Stimulated activated CD4-positive, alpha-beta T cell treated with anti-CD3 and anti-CD28 coated beads, Interleukin-1b, Interleukin-23, amount 100 ng/mL, for 4 hours (primary cell): ENCODE measurements at places on chromosomes 5 and 9.

DNA sequence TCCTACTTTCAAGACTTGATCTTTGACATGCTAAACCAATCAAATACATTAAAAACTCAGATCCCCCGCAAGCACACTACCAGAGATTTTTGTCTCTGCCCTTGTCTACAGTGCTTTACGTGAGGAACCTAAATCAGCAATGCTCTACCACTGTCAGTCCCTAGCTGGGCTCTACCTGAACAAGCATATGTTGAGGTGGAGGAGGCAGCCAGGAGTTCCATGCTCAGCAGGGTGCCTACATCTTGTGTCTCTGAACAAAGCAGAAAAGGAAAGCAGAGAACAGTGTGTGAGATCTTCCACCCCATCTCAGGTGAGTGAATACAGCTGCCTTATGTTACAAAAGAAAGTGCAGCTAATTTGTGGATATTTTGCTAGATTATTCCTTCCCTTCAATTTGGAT, 255.0 kb downstream of the NDUFS4 start:
- no peak for DNase-seq

DNA sequence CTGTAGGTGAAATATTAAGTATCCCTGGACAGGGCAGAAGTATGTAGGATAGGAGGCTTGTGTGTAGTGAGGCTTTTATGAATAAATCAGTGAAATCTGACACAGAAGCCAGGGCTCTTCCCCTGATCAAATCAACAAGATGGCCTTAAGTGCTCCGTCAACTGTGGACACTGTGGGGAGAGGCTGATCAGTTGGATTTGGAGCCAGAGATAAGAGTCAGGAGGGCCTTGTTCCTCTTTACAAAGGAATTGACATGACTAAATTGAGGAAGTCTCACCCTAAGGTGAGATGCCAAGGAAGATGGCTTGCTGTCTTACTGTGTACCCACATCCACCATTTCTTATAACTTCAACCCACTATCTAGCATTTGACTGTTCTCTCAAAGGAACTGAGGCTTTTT, 91.6 kb upstream of the PRRC1 start:
- no peak for DNase-seq

DNA sequence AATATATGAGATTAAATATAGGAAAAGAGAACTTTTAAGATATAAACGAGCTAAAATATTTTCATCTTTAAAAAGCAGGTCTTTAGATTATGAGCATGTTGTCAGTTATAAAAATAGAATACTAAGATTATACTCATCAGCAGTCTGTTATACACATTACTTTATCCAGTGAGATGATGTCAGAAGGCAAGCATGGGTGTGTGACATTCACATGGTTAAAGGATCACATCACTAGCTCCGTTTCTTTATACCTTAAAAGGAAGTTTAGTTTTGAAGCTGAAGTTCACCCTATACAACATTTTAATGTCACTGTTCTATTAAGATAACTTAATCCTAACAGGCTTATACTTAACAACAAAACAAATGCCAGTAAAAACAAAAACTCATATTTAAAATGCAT, 59.6 kb downstream of the RICTOR start:
- DNase-seq = no peak

- no peak for DNase-seq
Observed at GRCh38 chr9:128913048-128913900, 7.5 kb upstream of the PHYHD1 start.

DNA sequence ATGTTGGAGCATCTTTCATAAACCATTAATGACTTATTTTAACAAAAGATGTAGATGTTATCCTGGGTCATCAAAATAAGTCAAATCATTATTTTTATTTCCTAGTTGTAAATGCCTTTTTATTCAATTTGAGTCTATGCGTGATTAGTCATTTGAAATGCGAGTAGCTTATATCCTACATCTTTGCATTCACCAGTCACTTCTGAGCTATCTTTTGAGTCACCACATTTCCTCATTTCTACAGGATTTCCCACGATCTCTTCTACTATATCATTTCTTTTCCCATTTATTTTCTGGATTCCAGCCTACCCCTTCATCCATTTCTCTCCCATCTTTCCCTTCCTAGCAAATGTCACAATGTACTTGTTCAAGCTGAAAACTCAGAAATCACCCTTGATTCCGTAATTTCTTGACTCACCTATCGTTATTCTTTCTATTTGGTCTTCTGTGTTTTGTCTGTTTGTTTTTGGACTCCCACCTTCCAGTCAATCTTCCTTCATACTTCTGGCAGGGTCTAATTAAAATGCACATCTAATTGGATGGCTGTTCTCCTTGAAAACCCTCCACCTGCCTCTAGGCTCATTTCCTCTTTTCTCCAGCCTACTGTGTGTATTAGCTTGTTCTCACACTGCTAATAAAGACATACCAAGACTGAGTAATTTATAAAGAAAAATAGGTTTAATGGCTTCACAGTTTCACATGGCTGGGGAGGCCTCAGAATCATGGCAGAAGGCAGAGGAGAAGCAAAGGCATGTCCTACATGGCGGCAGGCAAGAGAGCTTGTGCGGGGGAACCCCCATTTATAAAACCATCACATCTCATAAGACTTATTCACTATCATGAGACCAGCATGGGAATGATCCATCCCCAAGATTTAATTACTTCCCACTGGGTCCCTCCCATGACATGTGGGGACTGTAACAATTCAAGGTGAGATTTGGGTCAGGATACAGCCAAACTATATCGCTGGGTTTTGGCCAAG, 112.4 kb downstream of the MEF2C start:
- no peak for DNase-seq
